ENCODE measurements at places on chromosomes 6 and 20. TPM values are rescaled to one million over a fixed set of nuclear protein-coding genes. Genes with fewer than 3 reads are reported as not detected.

GRCh38 chr6:28995093-28995650, 9.9 kb downstream of the ZNF311 start:
- DNase-seq, result no peak

GRCh38 chr6:97462938-97463598, 180.1 kb upstream of the MMS22L start:
- DNase-seq, result no peak

GRCh38 chr20:20070871-20071726, 18.8 kb downstream of the CFAP61 start:
- peak; percentile 43 for DNase-seq

DNA sequence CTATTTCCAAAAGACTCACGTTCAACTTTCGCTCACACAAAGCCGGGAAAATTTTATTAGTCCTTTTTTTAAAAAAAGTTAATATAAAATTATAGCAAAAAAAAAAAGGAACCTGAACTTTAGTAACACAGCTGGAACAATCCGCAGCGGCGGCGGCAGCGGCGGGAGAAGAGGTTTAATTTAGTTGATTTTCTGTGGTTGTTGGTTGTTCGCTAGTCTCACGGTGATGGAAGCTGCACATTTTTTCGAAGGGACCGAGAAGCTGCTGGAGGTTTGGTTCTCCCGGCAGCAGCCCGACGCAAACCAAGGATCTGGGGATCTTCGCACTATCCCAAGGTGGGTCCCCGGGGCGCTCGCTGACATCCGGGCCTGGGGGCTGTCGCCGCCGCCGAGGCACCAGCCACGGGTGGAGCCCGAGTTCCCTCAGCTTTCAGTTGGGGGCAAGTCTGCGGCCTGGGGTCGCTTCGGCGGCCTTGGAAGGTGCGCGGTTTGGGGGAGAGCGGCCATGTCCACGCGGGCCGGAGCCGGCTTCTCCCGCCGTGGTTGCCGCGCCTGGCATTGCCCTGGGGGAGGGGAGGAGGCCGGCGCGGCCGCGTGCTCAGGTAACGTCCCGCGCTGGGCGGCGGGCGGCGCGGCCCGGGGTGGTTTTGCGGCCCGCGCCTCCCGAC, 429 bp downstream of the AMD1 start:
- DNase-seq, result peak; percentile 34

DNA sequence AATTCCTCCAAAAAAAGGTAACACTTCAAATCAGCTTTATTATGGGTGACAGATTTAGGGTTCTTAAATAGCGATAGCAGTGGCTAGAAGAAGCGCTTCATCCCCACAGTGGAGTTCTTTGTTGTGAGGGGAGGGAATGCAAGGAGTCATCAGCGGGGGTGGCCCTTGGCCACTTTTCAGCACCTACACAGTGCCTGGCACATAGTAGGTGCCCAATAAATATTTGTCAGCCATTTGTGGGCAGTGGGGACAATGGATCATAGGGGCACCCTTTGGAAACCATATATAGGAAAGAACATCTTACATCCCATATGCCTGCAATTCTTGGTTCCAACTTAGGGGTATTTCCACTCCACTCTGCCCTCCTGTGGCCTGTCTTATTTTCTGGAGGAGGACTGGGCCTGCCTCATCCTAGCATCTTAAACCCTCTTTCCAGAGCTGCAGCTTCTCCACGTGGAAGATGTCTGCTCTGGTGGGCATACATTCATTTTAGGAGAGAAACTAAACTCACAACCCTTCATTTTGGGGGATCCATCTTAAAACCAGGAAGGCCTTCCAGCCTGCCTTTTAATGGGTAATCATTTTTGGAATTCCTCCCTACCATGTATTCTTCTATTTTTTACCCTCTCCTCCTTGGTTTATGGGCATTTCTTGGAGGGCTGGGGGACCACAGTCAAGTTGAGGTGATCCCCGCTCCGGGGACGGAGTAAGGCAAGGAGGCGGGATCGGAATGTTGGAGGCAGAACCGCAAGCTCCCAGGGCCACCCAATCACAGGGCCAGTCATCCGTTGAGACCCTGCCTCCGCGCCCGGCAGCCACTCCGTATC, 2.6 kb upstream of the GPSM3 start:
- DNase-seq, result peak; percentile 45

DNA sequence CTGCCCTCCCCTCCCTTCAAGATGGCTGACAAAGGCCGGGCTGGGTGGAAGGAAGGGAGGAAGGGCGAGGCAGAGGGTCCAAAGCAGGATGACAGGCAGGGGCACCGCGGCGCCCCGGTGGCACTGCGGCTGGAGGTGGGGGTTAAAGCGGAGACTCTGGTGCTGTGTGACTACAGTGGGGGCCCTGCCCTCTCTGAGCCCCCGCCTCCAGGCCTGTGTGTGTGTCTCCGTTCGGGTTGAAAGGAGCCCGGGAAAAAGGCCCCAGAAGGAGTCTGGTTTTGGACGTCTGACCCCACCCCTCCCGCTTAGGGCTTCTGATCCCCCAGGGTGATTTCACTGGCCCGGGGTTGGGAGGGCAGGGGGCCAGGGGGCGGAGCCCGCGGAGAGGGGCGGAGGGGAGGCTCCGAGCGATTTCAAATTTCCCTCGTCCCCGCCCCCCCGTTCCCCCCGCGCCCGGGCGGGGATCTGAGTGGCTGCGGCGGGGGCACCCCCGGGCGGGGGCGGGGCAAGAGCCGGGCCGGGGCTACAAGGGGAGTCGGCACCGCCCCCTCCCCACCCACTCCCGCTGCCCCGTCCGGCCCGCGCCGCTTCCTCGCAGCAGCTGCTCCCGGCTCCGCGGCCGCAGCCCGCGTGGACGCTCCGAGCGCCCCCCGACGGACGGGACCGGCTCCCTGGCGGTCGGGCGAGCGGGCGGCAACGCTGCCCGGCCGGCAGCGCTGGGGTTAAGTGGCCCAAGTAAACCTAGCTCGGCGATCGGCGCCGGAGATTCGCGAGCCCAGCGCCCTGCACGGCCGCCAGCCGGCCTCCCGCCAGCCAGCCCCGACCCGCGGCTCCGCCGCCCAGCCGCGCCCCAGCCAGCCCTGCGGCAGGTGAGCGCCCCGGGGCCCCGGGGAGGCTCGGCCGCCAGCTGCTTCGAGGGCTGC, at the start of gene DNMT3B:
DNMT3B (plus strand) TSS at position 555 of the 923 bp plus-strand sequence. CDS start 17,939 bp downstream, outside the sequence.
- peak; percentile 97 for DNase-seq

- DNase-seq, result no peak
Measured at GRCh38 chr6:36069573-36069972, 42.0 kb downstream of the MAPK14 start.

DNA sequence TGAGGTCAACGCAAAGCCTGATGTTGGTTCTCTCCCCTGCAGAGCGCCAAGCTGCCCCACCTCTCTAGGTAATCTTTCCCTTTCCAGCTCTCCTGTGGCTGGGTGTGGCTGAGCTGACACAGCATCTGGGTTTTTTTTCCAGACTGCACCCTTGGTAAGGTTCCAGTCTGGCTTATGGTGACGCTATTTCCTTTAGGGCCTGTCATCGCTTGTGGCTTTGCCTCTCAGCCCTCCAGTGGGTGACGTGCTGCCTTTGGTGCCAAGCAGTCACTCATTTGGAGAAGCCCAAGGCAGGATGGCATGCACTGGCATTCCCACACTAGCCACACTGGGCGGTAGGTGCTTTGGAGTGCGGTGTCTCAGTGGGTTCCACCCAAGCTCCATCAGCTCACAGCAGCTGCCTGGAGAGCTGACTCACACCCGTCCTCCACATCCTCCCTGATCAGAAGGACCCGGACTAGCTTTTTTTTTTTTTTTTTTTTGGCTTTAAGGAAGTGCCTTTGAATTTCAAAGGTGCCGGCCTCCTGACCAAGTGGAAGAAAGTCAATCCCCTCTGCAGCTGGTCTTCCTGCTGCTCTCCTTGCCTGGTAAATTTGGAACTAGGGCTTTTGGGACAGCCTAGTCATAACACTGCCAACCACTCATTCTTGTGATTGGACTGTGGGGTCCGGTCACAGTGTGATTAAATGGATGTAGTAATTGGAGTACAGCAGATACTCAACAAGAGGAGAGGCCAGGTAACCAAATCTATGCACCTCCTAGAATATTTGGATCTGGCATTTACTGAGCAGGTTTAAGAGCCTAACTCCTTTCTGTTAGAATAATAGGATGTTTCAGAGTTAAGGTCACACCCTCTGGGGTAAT, 153.6 kb downstream of the CD83 start:
- no peak for DNase-seq

- no peak for DNase-seq
Measured at GRCh38 chr20:50027611-50028105, 44.9 kb downstream of the SNAI1 start.

DNA sequence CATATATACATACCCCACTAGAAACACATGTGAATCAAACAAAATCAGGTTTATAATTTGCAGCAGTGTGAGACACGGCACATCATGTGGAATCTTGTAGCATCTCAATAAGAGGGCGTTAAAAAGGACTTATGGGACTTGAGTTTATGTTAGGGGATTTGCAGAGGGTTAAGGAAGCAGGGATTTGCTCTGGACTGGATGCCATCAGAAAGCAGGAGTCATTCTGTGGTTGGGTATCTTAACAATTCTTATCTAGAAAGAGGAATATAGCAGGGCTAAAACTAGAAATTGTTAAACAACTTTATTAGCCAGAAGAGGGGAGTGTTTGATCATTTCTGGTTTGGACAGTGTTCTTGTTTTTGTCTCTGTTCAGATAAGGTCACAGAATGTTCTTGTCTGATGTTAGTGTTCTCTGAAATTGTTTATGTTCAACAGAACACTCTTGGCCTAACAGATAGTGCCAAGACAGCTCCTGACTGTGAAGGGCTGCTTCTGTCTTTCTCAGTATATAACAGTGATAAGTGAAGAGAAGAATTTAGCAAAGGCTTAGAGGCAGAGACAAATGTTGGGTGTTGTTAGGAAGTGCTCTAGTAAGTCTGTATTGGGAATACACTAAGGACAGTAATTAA, 39.2 kb downstream of the LIN28B start:
- DNase-seq, result peak; percentile 33

GRCh38 chr6:24214984-24215383, 89.0 kb downstream of the NRSN1 start:
- no peak for DNase-seq

DNA sequence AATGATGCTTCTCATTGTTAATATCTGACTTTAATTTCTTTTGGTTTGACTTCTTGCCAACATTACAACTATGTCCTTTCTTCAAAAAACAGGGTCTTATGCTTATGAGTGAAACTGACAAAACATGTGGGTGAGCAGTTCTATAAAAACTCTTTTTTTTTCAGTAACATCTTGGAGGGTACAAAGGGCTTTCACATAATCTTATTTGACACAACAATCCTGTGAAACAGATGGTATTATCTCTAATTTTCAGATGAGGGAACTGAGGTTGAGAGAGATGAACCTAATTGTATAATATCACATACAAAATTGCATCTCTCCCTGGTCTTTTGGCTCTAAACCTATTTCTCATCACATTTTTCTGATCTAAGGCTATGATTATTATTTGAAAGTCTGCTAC, 38.3 kb downstream of the MAPK14 start:
- DNase-seq, result no peak

GRCh38 chr6:161413355-161413771, 139.5 kb upstream of the AGPAT4 start:
- no peak for DNase-seq

- peak; percentile 33 for DNase-seq
Measured at GRCh38 chr20:34084227-34084923, 27.7 kb downstream of the EIF2S2 start.

Gene SIM1
- total RNA-seq, result not detected

Gene BEND6
- total RNA-seq, result not detected

Gene SLC17A1
- total RNA-seq, result not detected

Gene COL19A1
- not detected for total RNA-seq

Gene OVOL2
- 8.8 TPM for total RNA-seq

Gene CAP2
- total RNA-seq, result 8.9 TPM
